Aorta (tissue), 5 donors: ENCODE measurements at places on chromosomes 16 and 17. TPM values are rescaled to one million over a fixed set of nuclear protein-coding genes. Genes with fewer than 3 reads are reported as not detected.

Gene TOX3
- total RNA-seq, result not detected

Gene VASN
- 120 TPM for total RNA-seq

Gene SCGB1C2
- total RNA-seq, result not detected

Gene TEKT3
- total RNA-seq, result 2.5 TPM

Gene HOXB7
- total RNA-seq, result 9.1 TPM
